ENCODE measurements at places on chromosomes 5 and 9.
A peak's percentile ranks its signal among the peaks of the same experiment; 100 is the strongest.

GRCh38 chr5:124685404-124685930 is 61.0 kb downstream of the ZNF608 start:
- no peak for DNase-seq

DNA sequence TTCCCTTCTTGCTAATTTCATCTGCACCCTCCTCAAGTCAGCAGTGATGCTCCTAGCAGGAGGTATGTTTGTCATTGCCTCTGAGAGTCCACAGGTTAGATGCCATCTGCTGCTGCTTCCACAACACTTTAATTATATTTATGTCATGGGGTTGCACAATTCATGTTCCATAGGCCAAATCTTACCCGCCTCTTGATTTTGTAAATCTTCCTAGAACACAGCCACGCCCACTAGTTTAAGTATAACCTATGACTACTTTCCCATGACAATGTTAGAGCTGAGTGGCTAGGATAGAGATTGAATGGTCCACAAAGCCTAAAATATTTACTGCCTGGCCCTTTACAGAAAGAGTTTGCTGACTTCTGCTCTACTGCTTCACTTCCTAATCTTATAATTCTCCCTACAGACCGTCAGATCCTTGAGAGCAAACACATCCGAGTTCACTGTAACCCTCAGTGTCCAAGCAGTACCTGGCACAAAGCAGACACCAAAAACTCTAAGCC is 21.1 kb downstream of the LIFR start:
- no peak for DNase-seq

DNA sequence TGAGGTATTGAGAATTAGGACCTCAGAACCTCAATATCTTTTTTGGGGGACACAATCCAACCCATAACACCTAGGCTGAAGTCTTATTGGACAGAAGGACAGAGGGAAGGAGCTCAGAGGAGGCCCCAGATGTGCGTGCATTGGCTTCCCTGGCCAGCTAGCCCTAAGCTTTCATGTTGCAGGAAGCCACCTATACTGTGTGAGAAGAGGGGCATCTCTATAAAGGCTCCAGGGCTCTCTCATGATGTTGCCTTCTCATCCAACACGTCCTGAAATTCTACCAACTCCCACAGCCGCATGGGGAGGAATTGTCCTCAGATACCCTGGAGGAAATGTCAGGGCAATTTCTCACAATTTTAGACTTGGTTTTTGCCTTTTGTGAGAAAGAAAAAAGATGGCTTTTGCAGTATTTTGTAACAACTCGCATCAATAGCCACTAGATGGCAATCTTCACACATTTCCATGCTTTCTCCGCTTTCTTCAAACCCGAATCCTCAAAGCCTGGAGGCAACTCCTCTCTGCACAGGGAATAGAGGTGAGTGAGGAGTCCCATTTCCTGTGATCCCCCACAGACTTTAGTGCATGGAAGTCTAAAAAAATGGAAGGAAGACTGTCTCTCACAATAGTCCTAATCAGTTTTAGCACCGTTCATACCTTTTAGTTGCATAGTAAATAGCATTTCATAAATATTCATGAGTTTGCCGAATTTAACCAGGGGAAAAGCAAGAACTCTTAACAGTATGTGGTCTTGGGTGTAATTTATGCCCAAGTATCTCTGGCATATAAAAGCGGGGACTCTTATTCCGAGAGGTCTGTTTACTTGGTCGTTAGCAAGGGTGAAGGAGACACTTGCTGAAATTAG is 7.4 kb upstream of the PPP3R2 start:
- DNase-seq = peak; percentile 26

DNA sequence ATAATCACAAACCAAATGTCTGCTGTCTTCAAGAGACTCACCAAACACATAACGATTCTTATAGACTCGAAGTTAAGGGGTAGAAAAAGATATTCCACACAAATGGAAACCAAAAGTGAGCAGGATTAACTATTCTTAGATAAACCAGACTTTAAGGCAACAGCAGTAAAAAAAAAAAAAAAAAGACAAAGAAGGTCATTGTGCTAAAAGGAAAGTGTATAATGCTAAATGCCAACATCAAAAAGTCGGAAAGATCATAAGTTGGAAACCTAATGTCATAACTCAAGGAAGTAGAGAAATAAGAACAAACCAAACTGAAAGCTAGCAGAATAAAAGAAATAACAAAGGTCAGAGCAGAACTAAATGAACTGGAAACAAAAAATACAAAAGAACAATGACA is 714.6 kb downstream of the SEMA5A start:
- DNase-seq = no peak

DNA sequence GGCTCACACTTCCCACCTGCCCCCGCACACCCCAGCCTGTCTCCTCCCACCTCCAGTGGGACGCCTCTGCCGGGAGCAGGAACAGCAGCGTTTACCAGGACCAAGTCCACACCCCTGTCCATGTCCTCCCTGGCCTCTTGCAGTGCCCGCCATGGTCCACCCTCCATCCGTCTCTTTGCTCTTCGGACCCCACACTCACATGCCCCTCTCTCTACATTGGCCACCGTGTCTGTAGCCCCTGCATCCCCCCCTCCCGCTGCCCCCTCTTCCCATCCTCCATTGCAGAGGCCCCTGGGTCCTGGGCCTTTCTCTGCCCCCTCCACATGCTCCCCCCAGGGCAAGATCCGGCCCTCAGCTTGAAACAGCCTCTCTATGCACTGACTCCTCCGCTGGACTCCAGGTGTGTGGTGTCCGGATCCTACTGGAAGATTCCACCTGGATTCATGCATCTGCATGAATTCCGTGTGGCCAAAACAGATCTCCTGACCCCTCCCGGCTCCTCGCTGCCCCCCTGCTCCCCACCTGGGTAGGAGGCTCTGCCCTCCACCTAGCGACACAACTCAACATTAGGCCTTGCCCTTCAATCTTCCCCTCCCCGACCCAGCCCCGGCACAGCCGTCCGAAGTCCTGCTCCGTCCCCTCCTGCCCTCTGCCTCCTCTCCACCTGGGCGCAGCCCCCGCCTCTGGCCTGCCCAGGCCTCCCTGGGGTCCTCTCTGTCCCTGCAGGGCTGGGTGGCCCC is 168.5 kb downstream of the OLFM1 start:
- no peak for DNase-seq

GRCh38 chr9:250625-251024 is 36.0 kb downstream of the DOCK8 start:
- DNase-seq = no peak

GRCh38 chr5:112554101-112554977 is 135.3 kb upstream of the EPB41L4A start:
- DNase-seq = peak; percentile 29

Measured in hepatic stellate cell (primary cell).